ENCODE measurements at places on chromosomes 5 and 9.

DNA sequence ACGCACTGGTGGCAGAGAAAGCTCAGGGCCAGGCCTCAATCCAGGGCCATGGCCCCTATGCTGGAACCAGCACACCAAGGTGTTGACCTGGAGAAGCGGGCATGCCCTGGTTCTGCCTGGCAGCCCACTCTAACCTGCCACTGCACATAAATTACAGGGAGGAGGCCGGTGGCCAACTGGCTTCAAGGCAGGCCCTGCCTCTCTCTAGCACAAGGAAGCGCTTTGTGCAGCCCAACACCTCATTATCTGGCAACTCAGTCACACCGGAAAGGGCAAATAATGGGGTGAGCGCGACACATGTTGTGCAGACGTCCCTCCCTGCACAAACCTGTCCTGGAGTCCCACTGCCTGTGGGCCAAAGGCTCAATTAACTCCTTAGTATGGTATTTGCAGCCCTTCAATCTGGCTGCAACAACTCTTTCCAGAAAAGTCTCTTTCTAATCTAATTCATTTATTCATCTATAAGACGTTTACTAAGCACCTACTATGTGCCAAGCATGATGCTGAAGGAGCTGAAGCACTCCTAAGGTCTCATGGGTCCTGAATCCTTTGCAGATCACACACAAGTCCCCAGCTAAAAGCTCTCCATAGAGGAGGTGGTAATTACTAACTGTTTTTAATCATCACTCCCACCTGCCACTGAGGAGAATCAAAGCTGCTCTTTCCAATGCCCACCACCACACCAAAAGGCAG is 24.9 kb downstream of the SHB start:
- DNase-seq = no peak

GRCh38 chr9:16460696-16461095 is 409.8 kb downstream of the BNC2 start:
- DNase-seq = no peak

DNA sequence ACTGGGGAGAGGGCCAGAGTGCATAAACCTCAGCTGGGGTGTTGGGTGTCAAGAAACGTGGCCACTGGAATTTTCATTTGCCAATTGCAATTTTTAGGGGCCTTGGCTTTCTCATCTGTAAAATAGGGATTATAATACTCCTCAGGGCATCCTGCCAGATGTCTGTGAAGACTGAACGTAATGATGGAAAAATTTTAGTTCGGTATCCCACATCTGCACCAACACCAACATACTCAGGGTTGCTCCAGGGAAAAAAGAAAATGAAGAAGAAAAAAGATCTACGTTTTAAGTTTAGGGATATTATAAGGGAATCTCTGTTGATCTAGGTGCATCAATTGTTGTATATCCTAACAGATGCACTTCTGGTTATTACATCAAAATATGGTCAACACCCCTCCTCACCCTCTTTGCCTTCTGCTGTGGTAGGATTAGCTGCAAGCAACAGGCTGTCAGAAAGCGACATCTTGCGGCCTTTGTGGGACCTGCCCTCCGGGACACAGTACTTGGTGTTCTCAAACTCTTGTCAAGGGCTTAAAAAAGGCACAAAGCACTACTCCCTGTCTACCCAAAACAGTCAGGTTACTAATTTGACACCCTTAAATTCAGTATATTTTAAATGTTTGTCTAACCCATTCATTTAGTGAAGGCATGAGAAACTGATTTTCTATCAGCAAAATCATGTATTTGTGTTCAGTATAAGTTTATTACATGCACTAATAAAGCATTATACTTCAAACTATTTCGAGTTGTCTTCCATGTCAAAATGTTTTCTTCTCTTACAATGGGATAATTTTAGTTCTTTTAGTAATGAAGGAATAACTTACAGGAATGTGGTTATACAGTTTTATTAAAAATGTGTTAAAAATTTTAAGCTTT is 8.3 kb upstream of the TBC1D2 start:
- DNase-seq = peak; percentile 85

DNA sequence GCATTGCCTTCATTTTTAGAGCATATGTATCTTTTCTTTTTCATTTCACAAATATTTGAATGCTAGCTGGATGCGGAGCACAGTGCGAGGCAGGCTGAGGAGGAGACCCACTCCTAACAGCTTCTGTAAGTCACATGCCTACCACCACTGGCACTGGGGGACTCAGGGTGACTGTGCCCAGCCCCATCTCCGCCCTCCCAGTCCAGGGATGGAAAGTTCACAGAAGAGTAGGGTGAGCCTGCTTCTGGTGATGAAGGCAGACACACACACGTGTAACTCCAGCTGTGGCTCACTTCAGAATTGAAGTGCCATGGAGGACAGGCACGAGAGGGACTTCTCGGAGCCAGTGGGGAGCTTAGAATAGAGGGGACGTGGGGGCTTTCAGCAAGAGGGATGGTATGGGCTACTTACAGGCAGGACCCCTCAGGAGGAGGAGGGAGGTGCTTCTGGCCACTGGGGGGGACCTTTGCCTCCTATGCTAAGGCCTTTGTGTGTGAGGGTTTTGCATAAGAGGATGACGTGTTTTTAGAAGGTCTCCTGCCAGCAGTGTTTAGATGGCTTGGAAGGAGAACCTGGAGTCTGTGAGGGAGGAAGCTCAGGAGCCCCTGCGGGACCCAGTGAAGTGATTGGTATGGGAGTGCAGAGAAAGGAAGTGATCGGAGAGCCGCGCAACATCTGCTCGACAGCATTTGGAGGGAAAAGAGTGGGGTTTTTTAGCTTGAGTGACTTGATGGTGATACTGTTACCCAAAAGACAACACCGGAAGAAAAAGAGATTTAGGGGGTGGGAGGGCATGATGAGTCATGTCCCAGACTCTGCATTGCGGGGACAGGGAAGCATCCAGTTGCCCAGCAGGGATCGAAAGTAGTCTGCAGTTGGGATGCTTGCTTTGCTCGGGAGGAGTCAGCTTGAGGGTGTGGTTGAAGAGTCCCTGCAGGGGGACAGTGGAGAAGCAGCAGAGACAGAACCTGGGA is 163.5 kb upstream of the OTULINL start:
- DNase-seq = no peak

DNA sequence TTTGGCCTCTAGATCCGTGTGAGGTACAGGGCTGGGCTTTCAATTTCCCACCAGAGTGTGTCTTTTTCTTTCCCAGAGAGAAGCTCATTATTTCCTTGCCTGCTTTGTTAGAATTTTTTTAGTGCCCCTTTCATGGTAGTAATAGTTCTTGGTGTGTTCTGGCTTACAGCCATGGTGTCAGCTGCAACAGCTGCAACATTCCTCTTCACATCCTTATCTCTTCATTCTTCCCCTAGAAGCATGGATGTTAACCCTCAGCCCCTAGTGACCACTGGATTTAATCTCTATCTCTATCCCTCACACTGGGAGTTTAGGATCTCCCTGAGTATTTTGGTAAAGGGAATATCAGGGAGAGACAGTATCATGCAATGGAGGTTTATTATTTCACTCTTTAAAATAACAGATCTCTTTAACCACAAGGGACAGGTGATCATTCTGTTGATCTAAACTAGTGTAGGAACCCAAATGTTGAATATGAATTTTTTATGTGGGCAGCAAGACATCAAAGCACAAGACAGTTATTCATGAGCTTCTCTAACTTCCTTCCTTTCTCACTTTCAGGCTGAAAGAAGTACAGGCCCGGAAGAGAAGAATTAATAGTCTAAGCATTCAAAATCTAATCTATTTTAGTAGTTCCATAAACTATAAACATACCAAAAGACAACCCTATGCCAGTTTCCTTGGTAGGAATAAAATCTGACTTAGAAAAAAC is 160.2 kb downstream of the FAM170A start:
- DNase-seq = no peak

GRCh38 chr5:127602481-127602880 is 46.4 kb upstream of the CTXN3 start:
- DNase-seq = no peak

DNA sequence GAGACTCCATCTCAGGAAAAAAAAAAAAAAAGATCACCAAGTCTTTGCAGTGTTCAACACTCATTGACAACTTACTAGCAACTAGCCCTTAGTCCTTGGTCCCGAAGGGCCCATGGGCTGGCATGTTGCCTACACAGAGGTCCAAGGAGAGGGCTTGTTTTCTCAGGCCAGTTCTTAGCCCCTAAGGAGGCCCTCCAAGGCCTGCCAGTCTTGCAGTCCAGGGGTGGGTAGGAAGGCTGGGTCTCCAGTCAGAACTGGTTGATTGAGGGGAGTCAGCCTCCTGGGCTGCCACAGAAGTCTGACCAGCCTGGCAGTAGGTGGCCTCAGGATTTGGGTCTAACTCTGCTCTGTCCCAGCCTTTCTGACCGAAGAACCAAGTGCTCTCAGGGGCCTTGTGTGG is 32.7 kb downstream of the IER5L start:
- no peak for DNase-seq
